Hypothalamus (tissue), 51 donors: ENCODE measurements at places on chromosomes 6 and 20.

GRCh38 chr6:79671600-79672266, 40.6 kb downstream of the SH3BGRL2 start:
- DNase-seq = no peak

DNA sequence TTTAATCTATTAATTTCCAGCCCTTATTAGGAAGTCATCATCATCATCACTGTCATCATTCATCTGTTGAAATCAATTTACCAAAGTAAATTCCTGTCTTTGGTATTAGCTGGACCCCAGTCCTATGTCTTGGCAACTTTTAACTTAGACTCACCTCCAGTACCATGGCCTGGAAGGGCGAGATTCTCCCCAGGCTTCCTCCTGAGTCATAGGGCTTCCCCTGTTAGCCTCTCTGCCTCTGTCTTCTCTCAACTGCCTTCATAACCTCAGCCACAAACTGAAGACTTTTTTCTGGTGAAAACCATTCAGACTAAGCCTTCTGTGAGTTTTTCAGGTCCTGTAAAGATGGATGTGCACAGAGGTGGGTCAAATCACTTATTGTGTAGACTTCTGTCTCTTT, 95.0 kb downstream of the NKAIN2 start:
- no peak for DNase-seq

- no peak for DNase-seq
Measured at GRCh38 chr6:16974704-16975359, 127.0 kb upstream of the STMND1 start.

DNA sequence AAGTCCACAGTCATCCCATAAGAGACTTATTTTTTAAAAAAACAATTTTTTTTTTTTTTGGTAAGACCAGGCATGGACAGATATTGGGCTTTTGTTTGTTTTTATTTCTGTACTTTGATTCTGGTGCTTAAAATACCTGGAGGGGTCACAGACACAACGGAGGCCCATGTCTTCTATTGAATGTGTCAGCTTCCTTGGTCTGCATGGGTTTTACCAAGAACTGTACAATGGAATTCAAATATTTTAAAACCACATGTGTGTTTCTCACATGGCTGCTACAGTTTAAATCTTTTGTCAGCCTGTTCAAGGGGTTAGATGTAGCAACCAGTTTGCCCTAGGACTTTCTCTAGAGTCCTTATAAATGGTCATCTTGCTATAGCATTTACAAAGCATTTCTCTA, 139.8 kb downstream of the SOX4 start:
- DNase-seq = no peak

GRCh38 chr20:35831029-35831428, 59.2 kb downstream of the PHF20 start:
- DNase-seq = no peak

- no peak for DNase-seq
Measured at GRCh38 chr6:105489216-105489530, 86.3 kb upstream of the PREP start.

DNA sequence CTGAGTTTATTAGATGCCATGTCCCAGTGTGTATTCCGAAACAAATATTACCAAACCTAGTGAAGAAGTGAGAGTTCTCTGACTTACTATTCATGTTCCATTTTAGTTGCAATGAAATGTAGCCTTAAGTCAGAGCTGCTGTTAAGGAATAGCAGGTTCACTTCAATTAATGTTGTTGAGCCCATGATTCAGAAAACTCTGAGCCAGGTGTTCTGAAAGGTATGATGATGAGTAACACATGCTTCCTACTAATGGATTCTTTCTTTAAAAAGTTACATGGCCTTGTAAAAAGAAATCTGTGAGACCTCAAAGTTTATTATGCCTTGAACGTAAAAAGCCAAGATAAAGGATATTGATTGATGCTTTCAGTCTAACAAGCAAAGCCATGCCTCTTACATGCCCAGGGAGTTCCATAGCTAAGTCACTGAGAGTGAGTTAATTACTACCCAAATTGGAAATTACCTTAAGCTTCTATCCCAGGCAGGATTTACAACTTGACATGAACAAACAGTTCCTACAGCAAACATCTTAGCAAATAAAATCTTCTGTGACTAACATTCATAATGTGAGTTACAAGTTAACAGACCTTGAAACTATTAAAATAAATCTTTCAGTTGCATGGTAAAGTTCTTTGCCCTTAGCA, 122.9 kb downstream of the AKAP7 start:
- no peak for DNase-seq

- no peak for DNase-seq
Measured at GRCh38 chr6:87908978-87909811, 138.4 kb upstream of the SPACA1 start.

DNA sequence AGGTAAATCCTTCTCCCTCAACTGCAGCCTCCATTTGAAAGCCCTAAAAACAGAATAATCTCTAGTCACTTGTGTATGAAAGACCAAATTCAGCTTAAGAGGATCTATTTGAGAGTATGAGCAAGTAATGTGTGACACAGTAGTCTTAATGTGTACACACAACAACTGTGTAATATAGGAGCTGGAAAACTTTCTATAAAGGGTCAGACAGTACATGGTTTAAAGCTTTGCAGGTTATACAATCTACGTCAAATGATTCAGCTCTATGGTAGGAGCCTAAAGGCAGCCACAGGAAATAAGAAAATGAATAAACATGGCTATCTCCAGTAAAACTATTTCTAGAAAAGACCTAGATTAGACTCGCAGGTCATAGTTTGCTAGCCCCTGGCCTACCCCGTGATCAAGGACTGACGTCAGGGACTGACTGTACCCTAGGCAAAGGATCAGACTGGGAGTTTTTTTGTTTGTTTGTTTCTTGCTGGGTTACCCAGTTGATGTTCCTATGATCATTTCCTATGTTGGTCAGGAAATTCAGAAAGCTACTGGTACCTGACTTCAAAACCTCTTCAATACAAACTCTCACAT, 39.7 kb downstream of the BTBD9 start:
- no peak for DNase-seq

DNA sequence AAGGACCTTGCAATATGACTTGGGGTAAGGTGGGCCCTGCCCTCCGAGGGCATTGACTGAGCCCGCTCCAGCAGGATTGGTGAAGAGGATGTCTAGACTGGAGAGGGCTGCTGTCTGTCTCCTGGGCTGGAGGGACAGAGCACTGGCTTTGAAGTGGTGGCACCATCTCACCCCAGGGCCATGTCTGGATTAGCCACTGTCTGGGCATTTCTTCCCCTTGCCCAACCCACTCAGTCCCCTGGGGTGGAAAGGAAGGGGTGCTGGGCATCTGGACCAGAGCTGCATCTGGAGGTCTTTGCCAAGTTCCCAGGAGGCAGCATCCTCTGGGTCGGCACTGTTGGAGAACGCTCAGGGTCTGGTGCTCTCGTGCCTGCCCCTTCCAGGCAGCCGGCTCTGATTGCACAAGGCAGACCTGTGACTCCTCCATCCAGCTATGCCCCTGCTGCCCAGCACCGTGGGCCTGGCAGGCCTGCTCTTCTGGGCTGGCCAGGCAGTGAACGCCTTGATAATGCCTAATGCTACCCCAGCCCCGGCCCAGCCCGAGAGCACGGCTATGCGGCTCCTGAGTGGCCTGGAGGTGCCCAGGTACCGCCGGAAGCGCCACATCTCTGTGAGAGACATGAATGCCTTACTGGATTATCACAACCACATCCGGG, at the start of gene R3HDML:
TSS of gene R3HDML (plus strand) at position 319 of the 656 bp plus-strand sequence. CDS start at position 434, 115 bp downstream.
- DNase-seq = no peak

- no peak for DNase-seq
Measured at GRCh38 chr6:123715006-123715863, 78.5 kb upstream of the TRDN start.

DNA sequence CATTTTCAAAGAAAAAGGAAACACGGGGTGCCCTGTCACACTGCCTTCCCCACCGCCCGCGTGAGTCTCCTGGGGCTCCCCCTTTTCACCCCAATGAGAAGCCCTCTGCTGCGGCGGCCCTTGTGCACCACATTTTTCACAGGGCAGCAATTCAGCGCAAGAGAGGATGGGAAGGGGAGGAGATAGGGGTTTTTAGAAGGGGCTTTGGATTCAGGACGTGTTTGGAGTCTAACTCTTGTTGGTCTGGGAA, 726 bp upstream of the ARFGEF3 start:
- no peak for DNase-seq

DNA sequence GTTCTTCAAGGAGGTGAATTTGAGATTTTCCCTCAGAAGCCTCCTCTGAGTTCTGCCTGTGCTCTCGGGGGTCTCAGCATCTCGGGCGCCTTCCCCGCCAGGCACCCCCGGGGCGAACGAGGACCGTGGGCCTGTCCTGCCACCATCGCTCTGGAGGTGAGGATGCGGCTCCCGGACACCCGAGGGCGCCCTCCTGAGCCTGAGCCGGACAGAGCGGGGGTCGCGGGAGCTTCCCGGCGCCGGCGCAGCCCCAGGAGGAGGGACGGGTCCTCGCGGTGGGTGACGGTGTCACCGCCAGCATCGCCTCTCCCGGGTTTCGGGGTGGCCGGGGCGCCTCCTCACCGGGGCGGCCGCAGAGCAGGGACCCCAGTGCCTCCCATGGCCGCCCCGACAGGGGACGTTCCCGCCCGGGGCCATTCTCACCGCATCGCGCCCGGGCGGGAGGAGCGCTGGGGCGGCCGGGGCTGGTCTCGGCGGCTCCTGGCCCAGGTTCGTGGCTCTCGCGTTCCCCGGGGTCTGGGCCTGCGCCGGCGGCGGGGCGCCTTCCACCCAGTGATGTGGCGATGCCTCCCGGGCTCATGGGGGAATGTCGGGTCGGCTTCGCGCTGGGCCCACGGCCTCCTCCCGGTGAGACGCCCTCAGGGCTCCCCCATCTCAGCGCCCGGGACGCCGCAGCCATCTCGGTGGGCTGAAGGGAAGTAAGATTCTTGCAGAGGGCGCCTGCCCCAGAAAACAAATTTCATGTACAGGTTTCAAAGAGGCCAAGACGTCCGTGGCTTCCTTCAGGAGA, 210.5 kb downstream of the ERMARD start:
- DNase-seq = no peak
